ENCODE measurements at places on chromosomes 5 and 9.

- DNase-seq, result peak; percentile 2
Observed at GRCh38 chr5:175325681-175326080, 118.3 kb downstream of the DRD1 start.

GRCh38 chr9:98809311-98810101 lies 2.0 kb downstream of the GALNT12 start:
- DNase-seq, result no peak

DNA sequence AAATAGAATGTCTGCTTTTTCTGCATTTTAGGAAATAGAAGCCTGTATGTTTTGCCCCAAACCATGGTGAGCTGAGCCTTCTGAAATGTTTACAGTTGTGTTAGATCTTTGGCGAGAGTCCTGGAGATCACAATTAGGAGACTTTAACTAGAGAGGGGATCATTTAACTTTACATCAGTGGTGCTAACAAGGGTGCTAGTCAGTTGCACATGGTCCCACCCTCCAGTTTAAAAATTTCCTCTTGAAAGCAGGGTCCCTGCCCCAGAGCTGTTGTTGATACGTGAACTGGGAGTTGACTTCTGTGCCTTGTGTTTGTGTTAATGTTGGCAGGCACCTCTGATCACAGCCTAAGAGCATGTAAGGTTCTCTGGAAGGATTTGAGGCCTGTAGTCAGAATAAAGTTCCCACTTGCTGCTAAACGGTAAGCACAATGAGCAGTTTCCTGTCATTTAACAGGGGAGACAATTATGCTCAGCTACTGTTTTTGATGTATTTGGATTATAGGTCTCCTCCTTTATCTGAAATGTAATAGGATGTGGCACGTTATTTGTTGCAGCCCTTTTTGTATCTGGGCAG lies 43.7 kb downstream of the RASGRF2 start:
- DNase-seq, result no peak

GRCh38 chr5:89230178-89230577 lies 347.2 kb upstream of the MEF2C start:
- DNase-seq, result no peak

- DNase-seq, result peak; percentile 28
Observed at GRCh38 chr5:38420246-38420645, 136.2 kb downstream of the LIFR start.

DNA sequence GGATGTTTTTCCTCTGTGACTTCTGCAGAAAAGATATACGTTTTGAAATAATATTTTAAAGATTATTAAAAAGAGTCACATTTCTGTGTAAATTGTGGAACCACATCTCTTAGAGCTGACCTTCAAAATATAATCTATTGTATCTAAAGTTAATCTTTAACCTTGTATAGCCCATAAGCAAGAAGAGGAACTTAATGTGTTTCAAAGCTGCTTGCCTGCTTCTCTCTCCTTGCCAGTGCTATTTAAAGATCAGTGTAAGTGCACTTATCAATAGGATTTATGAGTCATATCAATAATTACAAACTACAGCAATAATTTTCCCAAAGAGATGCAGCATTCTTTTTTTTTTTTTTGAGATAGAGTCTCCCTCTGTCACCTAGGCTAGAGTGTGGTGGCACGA lies 29.4 kb upstream of the GDA start:
- no peak for DNase-seq

DNA sequence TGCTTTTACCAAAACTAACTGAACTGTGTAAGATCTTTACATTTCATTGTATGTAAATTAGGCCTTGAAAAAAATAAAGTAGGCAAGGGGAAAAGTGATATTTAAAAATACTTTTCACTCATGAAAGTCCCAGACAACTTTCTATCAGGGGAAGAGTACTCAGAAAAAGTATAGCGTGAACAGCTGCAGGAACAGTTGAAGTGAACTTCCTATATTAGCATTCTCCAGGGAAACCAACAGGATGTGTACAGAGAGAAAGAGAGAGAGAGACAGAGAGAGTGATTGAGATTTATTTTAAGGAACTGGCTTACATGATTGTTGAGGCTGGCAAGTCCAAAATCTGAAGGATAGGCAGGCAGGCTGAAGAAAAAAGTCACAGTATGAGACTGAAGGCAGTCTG lies 42.0 kb downstream of the ERMP1 start:
- DNase-seq, result no peak

DNA sequence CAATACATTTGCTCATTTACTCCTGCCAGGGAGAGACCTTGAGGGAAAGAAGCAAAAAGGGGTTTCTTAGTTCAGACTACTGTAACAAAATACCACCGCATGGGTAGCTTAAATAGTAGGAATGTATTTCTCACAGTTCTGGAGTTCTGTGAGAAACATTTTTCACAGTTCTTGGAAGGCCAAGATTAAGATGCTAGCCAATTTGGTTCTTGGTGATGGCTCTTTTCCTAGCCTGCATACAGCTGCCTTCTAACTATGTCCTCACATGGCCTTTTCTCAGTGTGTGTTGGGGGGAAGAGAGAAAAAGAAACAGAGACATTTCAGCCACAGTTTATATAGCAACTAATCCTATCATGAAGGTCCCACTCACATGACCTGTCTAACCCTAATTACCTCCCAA lies 1644.7 kb upstream of the C9orf72 start:
- DNase-seq, result no peak

GRCh38 chr9:113823421-113823820 lies 52.7 kb upstream of the ZNF618 start:
- no peak for DNase-seq

GRCh38 chr9:100488177-100488576 lies 15.2 kb downstream of the TMEFF1 start:
- no peak for DNase-seq

- peak; percentile 87 for DNase-seq
Observed at GRCh38 chr5:55668356-55668755, 43.8 kb downstream of the SLC38A9 start.

DNA sequence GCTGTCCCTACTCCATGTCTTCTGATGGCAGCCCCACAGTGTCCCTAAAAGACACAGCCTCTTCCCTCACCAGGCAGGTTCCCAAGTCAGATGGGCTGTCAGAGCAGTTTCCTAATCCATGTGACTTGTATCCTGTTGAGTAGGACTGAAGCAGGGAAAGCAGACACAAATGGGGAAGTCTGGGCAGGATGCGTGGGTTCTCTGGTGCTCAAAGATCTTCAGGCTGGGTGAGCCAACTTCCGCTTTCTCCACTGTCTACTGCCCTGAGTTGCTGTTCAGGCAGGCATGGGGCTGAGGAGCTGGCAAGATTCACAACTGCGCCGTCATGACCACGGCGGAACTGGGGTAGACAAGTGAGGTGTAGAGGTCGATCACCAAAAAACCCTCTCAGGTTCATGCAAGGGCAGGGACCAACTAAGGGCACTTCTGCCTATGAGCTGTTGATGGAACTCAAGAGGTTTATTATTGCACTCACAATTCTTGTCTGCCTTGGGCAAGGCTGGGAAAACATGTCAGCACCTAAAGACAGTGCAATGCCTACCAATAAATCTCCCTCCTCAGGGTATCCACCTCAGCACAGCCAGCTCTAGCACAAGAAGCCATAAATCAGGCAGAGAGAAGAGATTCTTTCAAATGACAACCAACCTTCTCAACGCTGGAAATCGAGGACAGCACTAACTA lies 83.4 kb downstream of the RAPGEF1 start:
- no peak for DNase-seq

GRCh38 chr5:176938472-176938871 lies 39.3 kb upstream of the HK3 start:
- DNase-seq, result no peak

All from fibroblast of skin of right quadriceps (primary cell).